Activated T-helper 9 cell treated with anti-CD3 and anti-CD28 coated beads, Interleukin-2, amount 50 U/mL, for 16 hours (primary cell): ENCODE measurements at places on chromosomes 7 and 10.

- DNase-seq = no peak
Observed at GRCh38 chr7:157908006-157908782, 571.4 kb downstream of the DNAJB6 start.

DNA sequence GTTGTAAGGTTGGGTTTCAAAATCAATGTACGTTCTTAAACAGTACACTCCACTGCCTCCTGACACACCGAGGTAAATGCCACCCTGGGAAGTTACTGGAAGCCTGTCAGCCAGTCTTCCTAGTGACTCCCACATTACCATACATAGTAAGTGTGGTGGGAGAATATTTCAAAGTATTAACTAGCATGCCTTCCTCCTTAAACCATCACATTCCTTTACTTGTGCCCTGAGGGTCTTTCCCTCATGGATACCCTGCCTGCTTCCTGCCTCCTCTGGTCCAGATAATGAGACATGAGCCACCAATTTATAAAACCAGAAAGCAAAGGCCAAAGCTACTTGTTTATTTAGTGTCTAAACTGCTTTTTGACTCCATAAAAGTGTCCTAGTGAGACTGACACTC, 23.3 kb upstream of the SORCS3 start:
- no peak for DNase-seq

GRCh38 chr10:70921285-70921684, 32.9 kb upstream of the PCBD1 start:
- DNase-seq = no peak

DNA sequence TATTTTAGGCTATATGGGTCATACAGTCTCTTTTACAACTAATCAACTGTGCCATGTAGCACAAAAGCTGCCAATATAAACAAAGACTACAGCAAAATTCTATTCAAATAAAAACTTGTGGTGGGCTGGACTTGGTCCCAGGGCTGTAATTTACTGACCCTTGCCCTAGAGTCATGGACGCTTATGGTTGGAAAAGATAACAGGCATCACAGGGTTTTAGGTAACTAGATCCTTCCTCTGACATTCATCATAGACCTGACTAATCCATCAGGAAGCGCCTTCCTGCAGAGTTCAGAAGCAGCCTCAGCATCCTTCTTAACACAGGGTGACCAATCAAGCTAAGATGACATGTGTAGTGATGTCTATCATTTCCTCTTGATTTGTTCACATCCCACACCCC, 40.2 kb upstream of the GPAM start:
- no peak for DNase-seq

DNA sequence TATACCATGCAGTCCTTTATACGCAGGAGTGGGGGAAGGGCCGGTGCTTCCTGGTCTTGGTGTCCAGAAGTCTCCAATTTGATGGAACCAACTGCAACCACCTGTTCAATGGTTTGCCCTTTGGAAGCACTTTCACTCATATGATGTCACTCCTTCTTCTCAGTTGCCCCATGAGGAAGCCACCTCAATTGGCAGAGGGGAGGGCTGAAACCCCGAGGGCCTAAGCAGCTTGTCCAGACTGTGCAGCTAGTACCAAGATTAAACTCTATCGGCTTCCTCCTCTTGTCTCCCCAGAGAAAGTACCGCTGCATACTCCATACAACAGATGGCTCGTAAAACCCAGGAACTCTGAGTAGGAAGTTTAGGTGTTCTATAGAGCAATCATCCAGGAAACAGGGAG, 789.4 kb downstream of the TYW1 start:
- DNase-seq = no peak

GRCh38 chr10:33506838-33507661, 172.6 kb upstream of the NRP1 start:
- no peak for DNase-seq
